ENCODE measurements at places on chromosomes 5 and 9. TPM values are rescaled to one million over a fixed set of nuclear protein-coding genes. Genes with fewer than 3 reads are reported as not detected.

The C9 gene
- polyA plus RNA-seq, result 0.22 TPM

The MARCHF3 gene
- 7.8 TPM for polyA plus RNA-seq

The TMEM232 gene
- 1.00 TPM for polyA plus RNA-seq

The LIX1 gene
- polyA plus RNA-seq, result 4.2 TPM

The LSM11 gene
- 8.8 TPM for polyA plus RNA-seq

Measured in forelimb muscle (tissue), 1 donor.